ENCODE measurements at places on chromosomes 1 and 21. TPM values are rescaled to one million over a fixed set of nuclear protein-coding genes. Genes with fewer than 3 reads are reported as not detected.

SLAMF9 gene
- total RNA-seq = not detected

FAM72D gene
- 7.5 TPM for total RNA-seq

PTGFR gene
- not detected for total RNA-seq

PAQR6 gene
- total RNA-seq = 4.6 TPM

PLPPR4 gene
- not detected for total RNA-seq

SERTAD4 gene
- total RNA-seq = not detected

TRIM67 gene
- not detected for total RNA-seq

LCE2C gene
- total RNA-seq = not detected

ADAM30 gene
- total RNA-seq = not detected

CASZ1 gene
- 6.9 TPM for total RNA-seq

FNDC10 gene
- 14.3 TPM for total RNA-seq
